ENCODE measurements at places on chromosomes 1 and 21.

- peak; percentile 28 for DNase-seq
Observed at GRCh38 chr21:33950431-33951079, 35.0 kb upstream of the ATP5PO start.

- no peak for DNase-seq
Observed at GRCh38 chr1:61157468-61157987, 75.2 kb downstream of the NFIA start.

- DNase-seq = no peak
Observed at GRCh38 chr21:46474382-46474781, 15.7 kb downstream of the DIP2A start.

- no peak for DNase-seq
Observed at GRCh38 chr1:205257735-205258134, 30.0 kb downstream of the TMCC2 start.

- no peak for DNase-seq
Observed at GRCh38 chr1:220485131-220485530, 42.8 kb upstream of the MARK1 start.

DNA sequence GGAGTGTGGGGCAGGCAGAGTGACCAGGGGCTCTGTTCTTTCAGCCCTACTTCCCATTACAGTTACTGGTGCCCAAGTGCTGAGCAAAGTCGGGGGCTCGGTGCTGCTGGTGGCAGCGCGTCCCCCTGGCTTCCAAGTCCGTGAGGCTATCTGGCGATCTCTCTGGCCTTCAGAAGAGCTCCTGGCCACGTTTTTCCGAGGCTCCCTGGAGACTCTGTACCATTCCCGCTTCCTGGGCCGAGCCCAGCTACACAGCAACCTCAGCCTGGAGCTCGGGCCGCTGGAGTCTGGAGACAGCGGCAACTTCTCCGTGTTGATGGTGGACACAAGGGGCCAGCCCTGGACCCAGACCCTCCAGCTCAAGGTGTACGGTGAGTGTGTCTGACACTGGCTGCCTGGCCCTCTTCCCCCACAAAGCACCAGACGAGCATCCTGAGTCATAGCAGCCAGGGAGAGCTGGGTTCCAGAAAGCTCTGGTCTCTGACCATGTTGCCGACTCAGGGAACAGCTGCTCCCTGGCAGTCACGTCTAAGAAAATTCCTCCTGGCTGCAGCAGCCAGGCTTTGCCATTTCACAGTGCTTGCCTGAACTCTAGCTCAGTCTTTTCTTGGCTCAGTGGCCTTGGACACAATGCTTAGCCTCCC lies 3.3 kb downstream of the SLAMF8 start:
- no peak for DNase-seq

DNA sequence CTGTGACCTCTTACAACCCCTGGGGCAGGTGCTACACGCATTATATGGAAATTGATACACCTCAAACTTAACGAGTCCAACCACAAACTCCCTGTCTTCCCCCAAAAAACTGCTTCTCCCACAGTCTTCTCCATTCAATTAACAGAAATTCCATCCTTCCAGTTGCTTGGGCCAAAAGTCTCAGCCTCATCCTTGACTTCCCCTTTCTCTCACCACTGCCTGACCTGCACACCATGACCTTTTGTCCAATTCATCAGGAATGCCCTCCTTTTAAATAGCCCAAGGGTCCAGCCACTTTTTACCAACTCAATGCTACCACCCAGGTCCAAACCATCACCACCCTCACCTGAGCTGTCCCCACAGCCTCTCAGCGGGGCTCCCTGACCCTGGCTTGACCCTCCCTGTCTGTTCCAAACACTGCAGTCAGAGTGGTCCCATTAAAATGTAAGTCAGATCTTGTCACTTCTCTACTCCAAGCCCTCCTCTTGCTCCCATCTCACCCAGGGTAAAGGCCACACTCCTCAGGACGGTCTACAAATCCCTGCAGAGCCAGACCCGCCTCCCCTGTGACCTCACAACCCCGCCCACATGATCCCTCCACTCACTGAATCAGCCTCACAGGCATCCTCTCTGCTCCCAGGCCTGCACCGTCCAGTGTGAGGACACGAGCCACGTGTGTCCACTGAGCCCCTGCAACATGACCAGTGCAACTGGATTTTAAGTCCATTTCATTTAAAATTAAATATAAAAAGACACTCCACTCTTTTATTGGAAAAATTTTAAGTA lies 18.5 kb downstream of the KCNN3 start:
- no peak for DNase-seq

DNA sequence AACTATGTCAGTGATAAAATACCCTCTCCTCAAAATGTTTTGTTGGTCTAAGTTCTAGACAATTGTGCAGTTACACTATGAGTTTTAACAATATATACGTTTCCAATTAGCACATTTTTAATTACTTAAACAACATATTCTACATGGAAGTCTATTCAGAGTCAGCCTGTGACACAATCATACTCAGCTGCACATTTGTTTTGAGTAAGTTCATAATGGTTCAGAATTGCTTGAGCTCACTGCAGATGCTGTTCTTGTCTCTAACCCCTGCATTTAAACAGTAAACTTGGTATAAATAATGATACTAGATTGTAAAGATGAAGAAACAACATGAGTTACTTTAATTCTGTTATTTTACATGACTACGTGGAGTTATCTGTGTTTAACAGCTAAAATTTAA lies 30.6 kb downstream of the CDKN2C start:
- no peak for DNase-seq

GRCh38 chr21:35319684-35320283 lies 270.7 kb upstream of the RUNX1 start:
- DNase-seq = no peak

DNA sequence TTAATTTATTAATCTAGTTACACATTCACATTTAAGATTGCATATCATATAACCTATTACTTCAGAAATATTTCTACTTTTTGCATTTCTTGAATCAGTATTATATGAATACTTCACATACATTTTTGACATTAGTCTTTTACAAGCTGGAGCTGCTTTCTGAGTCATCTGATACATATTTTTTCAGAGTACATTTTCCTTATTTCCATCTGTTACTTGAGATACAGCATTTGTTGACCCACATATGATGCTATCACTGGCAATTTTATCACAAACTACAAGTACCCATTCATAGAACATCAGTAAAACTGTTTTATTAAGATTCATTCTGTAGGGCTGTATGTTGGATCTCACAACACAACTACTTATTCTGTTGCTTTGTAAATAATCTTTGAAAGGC lies 367.2 kb upstream of the ST6GALNAC5 start:
- no peak for DNase-seq

DNA sequence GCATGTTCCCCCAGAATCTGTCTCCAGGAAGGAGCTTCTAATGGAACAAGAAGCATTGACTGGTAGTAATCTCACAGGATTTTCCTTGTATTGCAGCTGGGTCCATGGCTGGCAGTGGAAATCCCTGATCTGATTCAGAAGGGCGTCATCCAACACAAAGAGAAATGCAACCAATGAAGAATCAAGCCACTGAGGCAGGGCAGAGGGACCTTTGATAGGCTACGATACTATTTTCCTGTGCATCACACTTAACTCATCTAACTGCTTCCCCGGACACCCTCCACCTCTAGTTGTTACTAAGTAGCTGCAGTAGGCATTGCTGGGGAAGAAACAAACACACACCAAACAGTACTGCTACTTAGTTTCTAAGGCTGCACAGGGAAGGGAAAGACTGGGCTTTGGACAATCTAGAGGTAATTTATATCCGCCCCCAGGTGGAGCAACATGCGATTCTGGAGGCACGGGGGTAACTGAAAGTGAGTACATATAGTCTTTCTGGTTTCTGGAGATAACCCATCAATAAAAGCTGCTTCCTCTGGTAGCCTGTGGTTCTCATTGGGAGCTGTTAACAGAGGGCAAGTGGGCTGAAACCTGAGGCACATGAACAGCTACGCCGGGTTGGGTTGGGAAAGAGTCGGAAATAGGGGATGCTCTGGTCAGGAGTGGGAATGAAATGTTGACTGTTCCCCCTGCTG lies 837 bp upstream of the USP21 start:
- no peak for DNase-seq

DNA sequence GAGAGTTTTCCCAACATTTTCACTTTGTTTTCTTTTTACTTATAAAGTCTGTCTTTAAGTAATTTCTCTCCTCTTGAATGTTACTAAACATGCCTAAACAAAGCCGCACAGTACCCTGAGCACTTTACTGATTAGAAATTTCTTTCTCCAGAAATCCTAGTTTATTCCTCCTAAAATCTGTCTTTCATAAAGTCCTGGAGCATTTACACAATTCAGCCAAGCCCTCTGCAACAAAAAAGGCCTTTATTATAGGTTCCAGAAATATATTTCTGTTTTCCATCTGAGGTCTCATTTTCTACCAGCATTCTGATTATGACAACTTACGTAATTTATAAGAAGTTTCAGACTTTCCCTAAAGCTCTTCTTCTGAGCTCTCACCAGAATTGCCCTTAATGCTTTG lies 549.5 kb upstream of the OLFM3 start:
- no peak for DNase-seq

- no peak for DNase-seq
Observed at GRCh38 chr21:29938776-29939103, 1.1 kb downstream of the GRIK1 start.
